ENCODE measurements at places on chromosomes 3 and 15.

DNA sequence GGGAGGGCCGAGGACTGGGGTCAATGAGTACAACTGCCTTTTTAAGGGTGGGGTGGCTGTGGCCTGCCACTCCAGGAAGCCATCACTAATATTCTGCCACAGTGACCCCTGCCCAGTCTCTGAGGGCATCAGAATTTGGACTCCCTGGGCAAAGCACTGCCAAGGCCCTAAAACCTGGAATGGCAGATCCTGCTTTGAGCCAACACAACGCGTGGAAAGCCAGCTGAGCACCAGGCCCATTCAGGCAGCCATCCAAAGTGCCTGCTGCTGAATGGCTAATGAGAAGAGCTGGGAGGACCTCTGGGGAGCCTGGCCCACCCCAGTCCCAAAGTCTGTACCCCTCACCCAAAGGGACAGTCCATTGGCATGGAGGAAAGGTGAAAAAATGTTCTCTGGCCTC lies 5.0 kb downstream of the TWF2 start:
- DNase-seq, result no peak

DNA sequence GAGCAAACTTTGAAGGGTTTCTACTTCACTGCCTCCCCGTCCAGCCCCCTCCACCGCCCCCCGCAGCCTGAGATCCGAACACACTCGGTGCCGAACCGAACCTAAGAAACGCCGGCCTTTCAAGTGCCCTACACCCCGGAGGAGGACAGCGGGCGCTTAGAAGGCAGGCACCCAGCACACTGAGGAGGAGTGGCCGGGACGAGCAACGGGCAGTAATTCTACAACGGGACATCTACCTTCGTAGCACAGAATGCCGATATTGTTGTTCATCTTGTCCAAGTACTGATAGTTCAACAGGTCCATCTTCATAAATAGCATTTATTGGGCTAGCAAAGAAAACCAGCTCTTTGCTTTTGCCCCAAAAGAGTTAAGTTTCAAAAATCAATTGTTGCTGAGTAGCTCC lies 513 bp downstream of the VGLL4 start:
- no peak for DNase-seq

DNA sequence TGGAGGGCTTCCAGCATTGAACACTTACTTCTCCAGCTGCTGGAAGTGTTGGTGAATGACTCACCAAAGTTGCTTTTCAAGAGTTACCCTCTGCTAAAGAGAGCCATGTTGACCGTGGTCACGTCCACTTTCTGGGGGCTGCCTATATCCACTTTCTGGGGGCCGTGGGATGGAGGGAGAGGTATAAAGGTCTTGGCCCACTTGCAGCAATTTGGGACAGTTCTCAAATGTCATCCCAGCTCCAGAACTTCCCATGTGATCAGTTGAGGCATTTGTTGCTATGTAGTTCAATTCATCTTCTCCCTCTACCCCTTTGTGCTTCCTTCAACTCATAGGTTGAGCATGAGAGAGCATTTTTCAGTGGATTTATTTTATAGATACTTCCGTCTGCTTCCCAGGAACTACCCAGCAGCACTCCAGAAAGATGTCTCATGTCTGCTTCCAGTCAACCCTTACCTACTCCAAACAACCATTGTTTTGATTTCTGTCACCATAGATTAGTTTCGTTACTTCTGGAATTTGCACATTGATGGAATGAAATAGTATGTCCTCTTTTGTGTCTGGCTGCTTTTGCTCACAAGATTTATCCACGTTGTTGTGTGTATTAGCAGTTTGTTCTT lies 130.6 kb downstream of the TCF12 start:
- DNase-seq, result no peak

DNA sequence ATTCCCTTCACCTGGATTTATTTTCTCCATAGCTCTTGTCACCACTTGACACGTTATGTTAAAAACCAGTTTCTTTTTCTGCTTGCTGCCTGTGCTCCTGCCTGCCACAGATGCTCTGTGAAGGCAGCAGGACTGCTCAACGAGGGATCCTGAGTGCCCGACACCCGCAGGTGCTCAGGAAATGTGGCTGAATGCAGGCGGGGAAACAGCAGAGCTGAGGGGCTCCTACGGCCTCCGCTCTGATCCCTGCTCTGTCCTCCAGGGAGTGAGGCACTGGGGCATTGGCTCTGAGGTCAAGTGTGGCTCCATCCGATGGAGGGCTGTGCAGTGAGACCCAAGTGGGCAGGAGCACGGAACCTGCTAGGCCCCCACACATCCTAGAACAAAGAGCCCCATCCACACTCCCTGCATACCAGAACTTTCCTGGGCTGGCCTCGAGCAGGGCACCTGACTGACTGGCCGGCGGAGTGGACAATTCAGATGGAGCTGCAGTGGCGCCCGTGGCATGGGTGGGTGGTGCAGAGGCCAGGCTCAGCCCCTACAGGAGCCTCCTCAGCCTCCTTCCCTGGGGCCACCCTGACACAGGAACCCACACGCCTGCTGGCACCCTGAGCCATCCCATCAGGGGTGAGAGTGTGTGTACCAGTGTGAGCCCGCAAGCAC lies 27.9 kb downstream of the IQSEC1 start:
- DNase-seq, result no peak

DNA sequence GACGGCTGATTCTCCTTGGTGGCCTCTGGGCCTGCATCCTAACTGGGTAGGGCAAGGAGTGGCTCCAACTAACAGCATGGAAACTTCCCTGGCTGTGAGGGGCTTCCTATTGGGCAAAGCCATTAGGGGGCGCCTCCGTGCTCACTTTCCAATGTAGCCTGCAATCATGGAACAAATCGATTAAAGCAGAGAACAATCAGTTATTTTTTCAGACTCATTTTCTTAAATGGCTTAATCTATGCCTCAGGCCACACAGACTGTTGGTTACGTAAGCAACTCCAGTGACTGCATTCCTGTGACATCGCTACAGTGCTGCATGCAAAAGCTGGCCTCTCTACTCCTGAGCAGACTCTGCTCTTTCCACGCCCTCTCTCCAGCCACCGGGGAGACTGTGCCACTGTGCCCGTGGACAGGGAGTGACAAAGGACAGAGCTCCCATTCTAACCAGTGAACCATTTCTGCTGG lies 278.9 kb downstream of the KLF13 start:
- no peak for DNase-seq

DNA sequence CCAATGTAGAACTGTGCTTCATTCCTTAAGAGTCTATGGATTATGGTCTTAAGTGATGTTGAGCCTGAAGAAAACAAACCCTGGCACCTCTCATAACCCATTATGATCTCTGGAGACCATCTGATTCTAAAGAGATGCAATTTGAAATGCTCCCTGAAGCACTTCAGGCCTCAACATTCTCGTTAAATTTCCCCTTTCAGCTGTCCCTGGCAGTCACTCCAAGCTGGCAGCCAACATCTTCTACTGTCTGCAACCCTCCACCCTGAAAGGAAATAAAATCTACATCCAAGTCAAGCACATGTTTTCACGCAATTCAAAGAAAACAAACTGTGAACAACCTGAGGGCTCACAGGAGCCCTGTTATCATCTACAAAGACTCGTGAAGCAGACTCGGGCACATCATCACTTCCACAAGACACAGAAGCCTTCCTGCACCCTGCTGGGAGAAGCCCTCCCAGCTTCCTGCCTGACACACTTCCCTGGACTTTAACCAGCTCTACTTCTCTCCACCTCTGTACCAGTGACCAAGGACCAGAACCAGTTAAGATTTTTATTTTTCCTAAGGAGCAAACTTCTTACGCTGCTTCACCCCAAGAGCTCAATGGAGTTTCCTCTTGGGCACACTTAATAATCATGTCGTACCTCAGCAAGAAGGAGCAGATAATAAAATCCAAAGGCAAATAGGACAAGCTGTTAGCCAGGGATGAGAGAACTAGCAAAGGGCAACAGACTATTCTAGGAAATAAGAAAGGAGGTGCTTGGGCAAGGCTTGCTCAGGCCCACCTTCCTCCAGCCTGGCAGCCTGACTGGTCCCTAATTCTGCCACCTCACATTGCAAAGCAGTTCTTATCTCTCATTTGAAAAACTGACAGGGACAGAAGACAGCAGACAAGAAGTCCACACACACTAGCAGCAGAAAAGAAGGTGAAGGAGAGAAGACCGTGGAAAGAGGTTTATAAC lies 67.1 kb downstream of the MAGI1 start:
- no peak for DNase-seq

- no peak for DNase-seq
These were observed 1.3 kb downstream of the NOP10 start for GRCh38 chr15:34341381-34342212.

GRCh38 chr15:32656091-32656490 lies 14.6 kb downstream of the SCG5 start:
- DNase-seq, result no peak

GRCh38 chr3:48219543-48219942 lies 3.8 kb upstream of the CAMP start:
- DNase-seq, result no peak

DNA sequence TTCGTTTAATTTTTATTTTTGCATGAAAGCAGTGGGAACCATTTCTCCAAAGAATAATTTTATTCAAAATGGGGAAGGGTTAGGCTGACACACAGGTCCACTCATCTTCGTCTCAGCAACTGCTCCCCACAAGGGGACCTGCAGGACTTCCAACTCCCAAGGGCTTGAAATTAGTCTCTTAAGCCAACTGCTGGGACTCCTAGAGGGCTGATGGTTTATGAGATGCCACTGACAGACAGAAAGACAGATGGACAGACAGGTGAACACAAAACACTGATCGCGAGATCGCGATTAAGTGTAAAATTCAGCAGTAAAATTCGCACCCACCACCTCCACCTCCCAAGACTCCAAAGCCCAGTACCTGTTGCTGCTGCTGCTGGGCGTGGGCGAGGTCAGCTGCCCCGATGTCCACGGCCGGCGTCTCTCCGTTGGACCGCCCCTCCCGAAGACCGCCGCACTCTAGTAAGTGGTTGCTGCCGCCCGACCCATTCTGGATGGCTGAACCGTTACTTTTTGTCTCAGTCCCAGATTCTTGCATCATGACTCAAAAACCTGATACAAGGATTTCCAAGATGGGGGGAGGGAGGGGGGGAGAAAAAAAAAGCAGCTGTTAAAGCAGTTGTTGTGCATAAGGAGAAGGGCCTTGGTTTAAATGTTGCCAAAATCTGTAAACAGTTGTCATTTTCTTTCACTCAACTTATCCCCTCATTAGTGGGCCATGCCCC lies 385.5 kb downstream of the FOXP1 start:
- DNase-seq, result no peak

- no peak for DNase-seq
These were observed 148.3 kb downstream of the FEZF2 start for GRCh38 chr3:62225051-62225450.

DNA sequence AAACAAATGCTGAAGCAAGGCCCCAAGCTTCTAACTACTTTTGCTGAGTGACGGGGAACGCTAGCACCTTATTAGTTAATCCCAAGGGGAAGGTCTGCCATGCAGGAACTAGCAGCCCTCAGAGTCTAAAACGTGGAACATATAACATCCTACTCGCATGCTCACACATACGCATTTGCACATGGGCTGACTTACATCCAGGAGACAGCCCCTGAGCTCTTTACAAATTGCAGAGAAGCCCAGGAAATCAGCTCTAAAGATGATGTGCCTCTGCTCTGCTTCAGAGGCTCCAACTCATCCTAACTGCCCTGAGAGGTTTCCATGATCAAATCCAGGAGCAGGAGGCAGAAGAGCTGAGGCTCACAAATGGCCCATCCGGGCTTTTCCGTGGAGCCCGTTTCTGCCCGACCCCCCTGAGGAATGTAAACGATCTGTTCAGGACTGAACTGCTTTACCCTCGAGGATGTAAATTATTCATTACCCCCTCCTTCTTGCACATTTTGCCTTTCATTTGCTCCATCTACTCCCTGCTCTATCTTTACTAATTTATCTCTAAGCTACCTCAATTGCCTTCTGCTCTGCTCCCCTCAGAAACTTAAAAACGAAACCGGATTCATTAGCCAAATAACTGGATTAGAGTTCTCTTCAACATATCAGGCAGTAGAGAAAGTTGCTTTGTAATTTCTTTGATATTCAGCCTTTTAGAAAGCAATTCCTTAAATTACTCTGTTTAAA lies 141.9 kb upstream of the CCDC54 start:
- DNase-seq, result no peak

GRCh38 chr3:142154186-142154585 lies 4.8 kb upstream of the TFDP2 start:
- DNase-seq, result no peak

GRCh38 chr3:66483006-66483405 lies 17.8 kb downstream of the LRIG1 start:
- no peak for DNase-seq

GRCh38 chr3:136545664-136546268 lies 206.4 kb downstream of the STAG1 start:
- no peak for DNase-seq

- DNase-seq, result no peak
These were observed 14.7 kb downstream of the MAP2K1 start for GRCh38 chr15:66401130-66402021.

- no peak for DNase-seq
These were observed 117.8 kb downstream of the TMEM266 start for GRCh38 chr15:76177491-76178040.

DNA sequence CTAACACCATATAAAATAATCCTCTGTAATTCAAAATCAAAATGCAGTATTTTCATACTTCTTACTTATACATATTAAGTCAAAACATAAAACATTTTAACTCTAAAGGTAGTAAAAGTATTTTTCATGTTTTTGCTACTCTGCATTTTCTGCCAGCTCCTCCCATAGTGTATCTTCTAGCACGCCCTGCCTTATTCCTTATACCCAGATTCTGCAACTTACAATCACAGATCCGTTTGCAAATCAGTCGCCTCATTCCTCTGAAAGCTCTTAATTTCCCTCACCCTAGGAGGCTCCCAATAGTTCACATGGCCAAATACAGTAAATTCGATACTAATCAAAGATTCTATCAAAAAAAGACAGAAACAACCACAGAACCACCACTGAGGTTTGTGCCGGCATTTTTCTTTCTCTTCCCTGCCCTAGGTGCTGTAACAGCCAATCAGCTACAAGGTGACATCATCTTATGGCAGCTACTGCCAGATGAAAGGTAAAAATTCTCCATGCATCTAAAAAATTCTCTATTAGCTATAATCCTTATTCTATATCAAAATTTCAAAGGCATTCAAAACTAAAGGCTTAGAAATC lies 72.9 kb downstream of the CLASP2 start:
- DNase-seq, result no peak

DNA sequence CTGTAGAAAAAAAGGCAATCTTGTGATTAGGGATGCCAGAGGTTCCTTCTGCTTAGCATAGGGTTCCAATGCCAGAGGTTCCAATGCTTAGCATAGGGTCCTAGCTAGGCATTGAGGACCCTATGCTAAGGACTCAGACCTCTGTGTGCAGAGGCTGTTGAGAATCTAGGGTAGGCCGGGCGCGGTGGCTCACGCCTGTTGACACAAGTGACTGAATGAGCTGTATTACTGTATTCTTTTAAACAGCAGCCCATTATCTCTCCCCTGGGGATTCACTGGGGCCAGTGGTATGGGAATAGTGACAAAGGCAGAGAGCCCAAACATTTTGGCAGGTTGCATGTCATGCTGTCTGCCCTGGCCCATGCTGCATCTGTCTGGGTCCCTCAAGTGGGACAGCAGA lies 16.2 kb downstream of the PAK6 start:
- DNase-seq, result no peak
